Iris pigment epithelial cell (primary cell): ENCODE measurements at places on chromosomes 1 and 21.

DNA sequence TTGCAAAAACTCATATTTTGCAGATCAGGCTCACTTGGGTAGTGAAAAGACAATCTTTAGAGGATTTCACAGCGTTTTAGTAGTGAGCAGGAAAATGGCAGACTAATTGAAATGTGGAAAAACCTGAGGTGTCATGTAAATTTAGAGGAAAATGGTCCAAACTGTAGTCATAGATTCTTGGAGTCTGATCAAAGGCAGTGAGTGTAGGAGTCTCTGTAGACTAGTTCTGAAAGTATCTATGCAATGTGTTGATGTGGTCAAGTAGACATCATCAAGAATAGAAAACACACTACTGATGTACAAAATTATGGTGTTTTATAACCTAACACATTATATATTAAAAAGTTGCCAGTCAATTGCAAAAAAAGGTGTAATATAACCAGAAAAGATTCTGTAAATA is 143.2 kb upstream of the C1orf105 start:
- DNase-seq = peak; percentile 71

DNA sequence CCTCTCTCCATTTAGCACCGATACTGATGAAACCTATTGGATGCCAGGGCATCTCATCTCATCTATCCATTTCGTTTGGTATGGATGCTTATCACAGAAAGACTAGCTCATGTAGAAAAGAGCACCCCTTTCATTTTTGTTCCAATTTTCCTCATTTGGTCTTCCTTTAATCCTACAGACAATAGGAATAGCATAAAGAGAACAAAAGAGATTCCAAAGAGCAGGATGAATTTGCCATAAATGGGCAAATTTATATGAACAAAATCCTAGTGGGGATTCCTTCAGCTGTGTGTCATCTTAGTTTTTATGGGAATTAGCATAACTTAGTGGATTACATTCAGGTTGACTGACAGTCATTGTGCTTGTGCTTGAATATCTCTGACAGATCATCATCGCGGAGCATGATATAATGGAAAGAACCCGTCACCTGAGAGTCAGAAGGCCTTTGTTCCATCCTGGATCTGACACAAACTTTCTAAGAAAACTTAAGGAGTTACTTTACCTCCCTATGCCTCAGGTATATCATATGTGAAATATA is 777.5 kb upstream of the ADGRL2 start:
- no peak for DNase-seq

DNA sequence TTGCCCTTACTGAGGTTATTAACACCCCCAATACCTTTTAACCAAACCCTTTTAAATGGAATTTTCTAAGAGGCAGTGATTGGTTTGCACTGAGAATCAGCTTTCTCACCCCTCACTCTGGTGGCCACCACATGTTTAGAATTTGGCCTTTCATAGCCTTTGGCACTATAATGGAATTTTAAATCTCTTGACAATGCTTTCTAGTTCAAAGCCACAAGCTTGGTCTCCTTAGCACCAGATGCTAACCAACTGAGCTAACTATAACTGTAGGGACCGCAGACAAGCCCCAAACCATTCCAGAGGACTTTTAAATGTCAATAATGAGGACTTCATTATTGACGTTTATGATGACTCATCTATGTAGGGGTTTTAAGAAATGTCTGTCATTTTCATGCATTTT is 238.7 kb upstream of the SNX7 start:
- DNase-seq = peak; percentile 24

GRCh38 chr1:229874136-229874535 is 192.9 kb upstream of the GALNT2 start:
- peak; percentile 40 for DNase-seq

- DNase-seq = no peak
These were observed 600.6 kb upstream of the B3GALT2 start for GRCh38 chr1:193787061-193787460.

DNA sequence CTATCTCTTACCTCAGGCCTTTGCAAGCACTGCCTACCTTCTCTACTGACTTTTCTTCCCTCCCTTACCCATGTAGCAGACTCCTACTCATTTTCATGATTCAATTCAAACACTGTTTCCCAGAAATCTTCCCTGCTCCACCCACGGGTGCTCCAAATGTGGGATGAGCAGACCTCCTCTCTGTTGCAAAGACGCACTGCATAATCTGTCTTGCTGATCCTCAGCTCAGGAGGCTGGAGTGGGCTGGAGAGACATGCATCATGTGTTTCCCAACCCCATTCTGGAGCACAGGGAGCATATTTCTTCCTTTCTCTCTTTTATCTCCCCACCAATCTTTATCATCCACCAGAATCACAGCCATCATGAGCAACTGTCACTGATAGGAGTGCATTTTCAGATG is 459.9 kb upstream of the NFIA start:
- DNase-seq = no peak

DNA sequence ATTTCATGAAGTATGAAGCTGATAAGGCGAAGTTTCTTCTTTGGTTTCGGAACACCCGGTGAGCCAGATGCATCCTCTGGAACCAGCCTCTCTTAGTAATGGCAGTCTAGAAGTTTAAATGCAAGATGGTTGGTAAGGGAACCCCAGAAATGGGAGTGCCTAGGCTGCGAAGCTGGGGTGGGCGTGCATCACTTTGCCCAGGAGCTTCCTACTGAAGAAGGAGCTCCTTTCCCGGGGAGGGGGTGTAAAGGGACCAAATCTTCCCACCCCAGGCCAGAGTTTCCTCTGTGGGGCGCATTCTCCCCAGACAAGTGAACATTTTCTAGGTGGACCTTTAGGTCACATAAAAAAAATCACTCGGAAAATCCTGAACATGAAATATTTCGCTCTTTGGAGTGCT is 4.4 kb downstream of the TFF2 start:
- no peak for DNase-seq

- peak; percentile 46 for DNase-seq
These were observed 72.0 kb upstream of the KCNA3 start for GRCh38 chr1:110746644-110747259.

- peak; percentile 27 for DNase-seq
These were observed 107.2 kb downstream of the PRDM2 start for GRCh38 chr1:13807209-13807608.

GRCh38 chr1:155085504-155086127 is 7.0 kb downstream of the EFNA3 start:
- no peak for DNase-seq

- DNase-seq = no peak
These were observed 13.2 kb upstream of the CDC7 start for GRCh38 chr1:91487469-91487868.

- no peak for DNase-seq
These were observed 16.2 kb downstream of the SYNC start for GRCh38 chr1:32686387-32686786.

DNA sequence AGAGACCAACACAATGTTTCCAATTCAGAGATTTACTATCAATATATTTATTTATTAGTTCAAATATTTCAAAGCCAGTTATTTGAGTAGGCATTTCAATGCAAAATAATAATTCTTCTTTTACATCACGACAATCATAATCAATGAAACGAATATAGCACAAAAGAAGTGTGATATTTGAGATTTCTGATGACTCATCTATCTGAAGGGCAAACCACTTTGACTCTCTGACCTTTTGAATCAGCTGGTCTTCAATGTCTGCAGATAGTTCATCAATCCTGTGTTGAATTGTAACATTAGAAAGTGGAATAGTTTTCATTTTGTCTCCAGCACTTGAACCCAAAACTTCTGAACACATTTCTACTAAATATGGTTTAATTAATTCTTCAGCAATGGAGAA is 3.0 kb upstream of the TMEM35B start:
- DNase-seq = no peak

- no peak for DNase-seq
These were observed 796.3 kb downstream of the LRRIQ3 start for GRCh38 chr1:73401666-73402065.

DNA sequence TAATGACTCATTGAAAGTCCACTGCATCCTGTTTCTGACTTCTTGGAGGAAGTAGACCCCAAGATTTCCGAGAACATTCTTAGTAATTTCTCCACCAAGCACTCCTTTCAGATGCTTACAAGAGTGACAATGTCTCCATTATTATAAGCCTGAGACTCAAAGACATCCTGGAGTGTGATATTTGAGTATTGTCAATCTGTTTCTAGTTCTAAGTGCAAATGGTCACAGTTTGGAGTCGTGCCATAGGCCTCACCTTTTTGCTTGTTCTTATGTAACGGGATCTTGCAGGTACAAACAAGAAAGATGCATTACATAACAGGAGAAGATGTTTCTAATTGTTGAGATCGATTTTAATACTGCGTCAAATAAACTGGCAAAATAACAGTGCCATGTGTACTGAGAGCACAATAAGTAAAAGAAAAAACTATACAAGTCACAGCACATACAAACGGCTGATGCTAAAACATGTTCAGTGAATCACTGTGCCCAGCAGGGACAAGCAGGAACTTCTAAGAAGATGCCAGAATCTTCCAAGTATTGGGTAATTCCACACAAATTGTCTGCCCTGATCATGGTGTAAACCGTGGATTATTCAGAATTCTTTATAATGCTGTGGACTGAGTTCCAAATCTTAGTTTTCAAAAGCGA is 54.1 kb downstream of the CD2 start:
- no peak for DNase-seq

GRCh38 chr21:41832596-41833496 is 46.3 kb downstream of the PRDM15 start:
- no peak for DNase-seq

GRCh38 chr1:168897249-168897648 is 168.2 kb upstream of the DPT start:
- no peak for DNase-seq

DNA sequence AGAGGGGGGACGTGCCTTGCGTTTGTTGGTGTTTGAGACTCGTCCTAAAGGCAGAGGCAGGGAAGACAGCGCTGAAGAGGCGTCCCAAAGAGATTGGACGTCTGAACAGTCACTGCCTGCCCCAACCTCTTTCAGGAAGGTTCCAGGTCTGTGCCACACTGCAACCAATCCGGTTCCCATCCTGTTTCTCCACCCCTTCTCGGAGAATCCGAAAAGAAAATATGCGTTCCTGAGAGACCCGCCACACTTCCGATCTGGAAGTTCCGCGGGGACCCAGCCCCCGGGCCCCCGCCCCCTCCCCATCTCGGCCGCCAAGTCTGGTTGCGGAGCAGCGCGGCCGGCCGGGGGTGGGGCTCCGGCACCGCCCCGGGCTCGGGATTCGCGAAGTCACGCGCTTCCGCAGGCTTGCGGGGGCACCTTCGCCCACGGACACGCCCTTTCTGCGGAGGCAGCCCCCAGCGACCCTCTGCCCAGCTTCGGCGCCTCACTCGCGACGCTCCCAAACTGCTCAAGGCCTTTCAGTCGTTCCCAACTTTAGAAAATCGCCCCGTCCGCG is 124.5 kb upstream of the DPYD start:
- DNase-seq = peak; percentile 75

GRCh38 chr1:199292896-199293295 is 654.1 kb downstream of the PTPRC start:
- DNase-seq = no peak

DNA sequence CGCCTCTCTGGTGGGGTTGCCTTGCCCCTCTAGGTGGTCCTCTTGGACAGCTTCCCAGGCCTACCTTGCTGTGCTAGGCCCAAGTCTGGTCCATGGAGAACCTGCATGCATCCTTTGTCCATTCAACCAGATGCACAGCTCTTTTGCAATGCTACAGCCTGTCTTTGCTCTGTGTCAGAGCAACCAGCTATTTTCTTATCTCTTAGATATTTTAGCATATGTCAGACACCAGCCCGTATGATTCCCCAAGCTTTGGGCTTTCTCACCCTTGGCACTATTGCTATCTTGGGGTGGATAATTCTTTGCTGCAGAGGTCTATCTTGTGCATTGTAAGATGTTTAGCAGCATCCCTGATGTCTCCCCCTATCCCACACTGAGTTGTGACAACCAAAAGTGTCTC is 32.3 kb downstream of the TNN start:
- no peak for DNase-seq

GRCh38 chr1:12549460-12550349 is 68.3 kb downstream of the DHRS3 start:
- peak; percentile 97 for DNase-seq

DNA sequence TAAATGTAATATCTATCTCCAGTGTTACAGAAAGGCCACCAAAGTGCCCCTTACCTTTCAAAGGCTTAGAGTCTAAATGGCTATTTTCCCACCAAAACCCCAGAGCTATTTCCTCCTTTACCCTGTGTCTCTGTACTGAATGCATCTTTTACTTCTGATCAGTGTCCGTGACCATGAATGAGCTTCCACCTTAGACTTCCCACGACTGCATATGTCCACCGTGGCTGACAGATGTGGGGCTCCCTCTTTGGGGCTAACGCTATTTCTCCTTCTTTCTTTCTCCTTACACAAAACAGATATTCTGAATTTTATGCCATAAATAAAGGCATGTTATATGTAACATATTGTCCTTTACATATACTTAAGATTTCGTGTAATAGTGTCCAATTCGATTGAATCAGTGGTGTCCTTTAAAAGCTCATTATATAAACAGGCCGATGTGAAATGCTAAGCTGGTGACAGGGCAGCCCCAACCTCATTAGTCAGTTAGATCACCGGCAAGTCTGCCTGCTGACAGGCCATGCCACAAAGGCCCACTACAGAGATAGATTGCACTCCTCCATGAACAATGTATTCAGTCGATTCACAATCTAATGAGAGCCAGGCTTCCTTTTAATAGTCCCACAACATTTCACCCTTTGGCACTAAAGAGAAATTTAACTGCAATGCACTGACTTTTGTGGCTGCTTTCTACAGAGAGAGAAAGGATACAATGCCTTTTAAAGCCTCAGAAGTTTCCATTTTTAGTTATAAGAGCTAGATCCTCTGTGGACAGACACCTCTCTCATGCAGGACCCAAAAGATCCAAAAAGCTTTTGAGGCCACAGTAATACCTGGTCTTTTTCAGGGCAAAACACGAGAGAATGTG is 297.9 kb downstream of the PCP4 start:
- DNase-seq = no peak

GRCh38 chr21:39444421-39445180 is 977 bp downstream of the LCA5L start:
- peak; percentile 49 for DNase-seq

DNA sequence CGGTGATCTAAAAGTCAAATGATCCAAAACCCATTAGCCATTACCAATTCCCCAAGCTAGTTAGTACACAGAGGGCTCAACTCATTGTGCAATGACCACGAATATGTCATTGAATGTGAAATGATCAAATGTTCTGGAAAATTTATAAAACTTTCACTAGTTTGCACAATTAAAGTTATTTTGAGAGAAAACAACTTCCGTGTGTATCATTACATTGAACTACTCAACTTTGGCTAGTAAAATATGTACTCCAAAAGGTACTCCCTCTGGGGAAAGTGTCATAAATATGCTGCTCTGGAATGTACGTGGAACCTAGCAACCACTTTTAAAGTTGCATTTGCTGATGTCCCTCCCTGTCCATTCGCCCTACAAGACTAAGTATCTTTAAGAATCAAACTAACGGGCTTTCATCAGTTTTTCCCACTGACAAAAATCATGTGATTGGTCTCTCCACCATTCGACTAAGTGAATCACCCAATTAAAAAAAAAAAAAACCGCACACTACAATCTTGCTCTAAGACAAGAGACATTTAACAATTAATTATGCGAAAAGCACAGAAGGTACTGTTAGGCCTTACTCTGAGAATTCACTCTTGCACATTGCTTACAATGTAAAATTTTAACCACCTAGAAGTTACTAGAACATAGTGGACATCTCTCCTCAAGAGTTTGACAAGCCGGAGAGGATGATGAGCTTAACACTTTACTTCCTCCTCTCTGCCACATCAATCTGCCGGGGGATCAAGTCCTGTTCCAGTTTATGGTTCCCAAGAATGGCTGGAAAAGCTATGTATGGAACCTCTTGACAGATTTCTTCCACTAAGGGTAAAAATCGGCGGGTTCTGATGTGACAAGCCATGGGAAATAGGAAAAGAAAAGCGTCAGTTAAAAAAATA is 1.2 kb downstream of the ACBD3 start:
- DNase-seq = peak; percentile 43
